ENCODE measurements at places on chromosomes 1 and 21.

DNA sequence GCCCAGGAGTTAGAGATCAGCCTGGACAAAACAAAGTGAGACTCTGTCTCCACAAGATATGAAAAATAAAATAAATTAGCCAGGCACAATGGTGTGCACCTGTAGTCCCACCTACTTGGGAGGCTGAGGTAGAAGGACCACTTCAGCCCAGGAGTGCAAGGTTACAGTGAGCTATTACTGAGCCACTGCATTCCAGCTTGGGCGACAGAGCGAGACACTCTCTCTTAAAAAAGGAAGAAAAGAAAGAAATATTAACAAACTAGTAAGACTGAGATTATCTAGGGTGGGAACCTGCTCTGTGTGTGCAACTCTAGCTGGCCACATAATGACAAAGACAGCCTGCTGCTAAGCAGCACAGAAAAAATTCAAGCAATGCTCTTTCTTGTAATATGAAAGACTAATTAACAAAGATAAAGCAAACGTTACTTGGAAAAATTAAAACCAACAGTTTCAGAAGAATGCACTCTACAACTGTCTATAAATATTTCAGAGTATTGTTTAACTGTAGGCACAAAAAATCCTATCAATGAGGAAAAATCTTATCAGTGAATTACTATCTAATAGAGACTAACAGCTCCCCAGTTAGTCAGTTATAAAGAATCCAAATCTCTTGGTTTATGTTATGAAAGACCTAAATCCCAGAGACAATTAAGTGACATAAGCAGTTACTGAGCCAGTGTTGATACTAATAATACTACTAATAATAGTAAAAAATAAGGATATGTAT is 74.5 kb downstream of the ENAH start:
- DNase-seq: no peak

- no peak for DNase-seq
Measured at GRCh38 chr1:153956997-153957715, 1.3 kb downstream of the CRTC2 start.

- no peak for DNase-seq
Measured at GRCh38 chr1:177665935-177666334, 303.9 kb downstream of the SEC16B start.

- peak; percentile 85 for DNase-seq
Measured at GRCh38 chr1:171486048-171486519, 754 bp downstream of the PRRC2C start.

DNA sequence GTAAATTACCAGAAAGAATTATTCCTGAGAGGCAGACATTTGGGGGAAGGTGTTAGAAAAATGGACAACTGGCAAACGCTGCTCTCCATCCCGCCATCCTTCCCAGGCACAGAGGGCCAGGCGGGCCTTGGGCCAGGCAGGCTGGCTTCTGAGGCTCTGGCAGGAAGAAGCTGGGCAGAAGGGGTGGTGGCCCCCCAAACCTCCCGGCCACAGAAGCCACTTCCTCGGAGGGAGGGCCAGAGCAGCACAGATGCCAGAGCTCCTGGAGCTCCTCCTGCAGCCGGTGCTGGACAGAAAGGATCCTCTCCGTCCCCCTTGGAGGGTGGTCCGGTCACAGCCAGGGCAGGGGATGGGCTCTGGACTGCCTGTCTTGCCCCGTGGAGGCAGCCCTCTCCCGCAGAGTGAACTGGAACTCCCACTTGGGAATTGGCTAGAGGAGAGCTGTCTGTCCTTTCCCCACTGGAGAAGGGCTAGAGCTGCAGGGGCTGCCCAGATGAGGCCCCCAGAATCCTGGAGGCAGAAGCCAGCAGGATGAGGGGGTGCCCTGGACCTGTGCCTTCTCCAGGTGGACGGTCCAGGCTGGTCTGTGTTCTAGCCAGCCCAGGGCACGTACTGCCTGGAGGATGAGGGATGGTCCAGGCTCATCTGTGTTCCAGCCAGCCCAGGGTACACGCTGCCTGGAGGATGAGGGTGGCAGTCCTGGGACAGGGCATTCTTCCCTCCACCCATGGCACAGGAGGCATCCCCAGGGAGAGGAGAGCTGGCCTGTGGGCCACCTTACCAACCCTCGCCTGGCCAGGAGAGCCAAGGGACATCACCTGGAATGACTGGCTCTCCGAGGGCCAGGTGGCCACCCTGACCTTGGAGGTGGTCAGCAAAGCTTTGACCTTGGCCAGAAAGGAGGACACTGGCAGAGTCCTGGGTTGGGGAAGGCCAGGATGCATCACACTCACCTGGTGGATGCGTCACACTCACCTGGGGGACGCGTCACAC is 47.4 kb upstream of the ACTRT2 start:
- peak; percentile 59 for DNase-seq

GRCh38 chr1:230416430-230416829 is 9.7 kb downstream of the PGBD5 start:
- DNase-seq: no peak

DNA sequence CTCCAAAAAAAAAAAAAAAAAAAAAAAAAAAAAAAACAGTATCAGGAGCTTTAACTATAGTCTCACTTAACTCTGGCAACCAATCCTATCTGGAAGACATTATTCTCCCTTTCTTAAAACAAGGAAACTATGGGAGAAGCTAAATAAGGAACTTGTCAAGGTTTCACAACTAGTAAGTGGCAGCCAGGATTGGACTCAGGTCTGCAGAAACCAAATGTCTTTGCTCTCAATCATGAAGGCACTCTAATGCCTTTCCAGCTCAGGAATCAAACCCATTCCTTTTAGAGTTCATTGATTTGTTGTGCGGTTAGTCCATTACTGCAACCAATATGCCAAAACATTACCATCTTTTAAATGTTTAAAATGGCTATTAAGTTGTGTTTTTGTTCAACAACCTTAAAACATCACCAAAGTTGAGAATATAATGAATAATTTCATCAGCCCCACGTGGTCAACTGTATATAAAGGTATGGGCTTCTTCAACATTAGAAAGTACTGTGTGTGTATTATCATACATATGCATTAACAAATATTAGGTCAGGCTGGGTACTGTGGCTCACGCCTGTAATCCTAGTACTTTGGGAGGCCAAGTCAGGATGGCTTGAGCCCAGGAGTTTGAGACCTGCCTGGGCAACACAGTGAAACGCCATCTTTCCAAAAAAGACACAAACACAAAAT is 1.5 kb downstream of the EPRS1 start:
- DNase-seq: peak; percentile 35

GRCh38 chr1:246550402-246550801 is 15.7 kb downstream of the TFB2M start:
- no peak for DNase-seq

- DNase-seq: no peak
Measured at GRCh38 chr1:22048351-22049192, 3.9 kb upstream of the CDC42 start.
